CD8-positive, alpha-beta memory T cell (primary cell): ENCODE measurements at places on chromosomes 5 and 9. TPM values are rescaled to one million over a fixed set of nuclear protein-coding genes. Genes with fewer than 3 reads are reported as not detected.
A peak's percentile ranks its signal among the peaks of the same experiment; 100 is the strongest.

The NOP16 gene
- 33.5 TPM for polyA plus RNA-seq

The PCBD2 gene
- 9.6 TPM for polyA plus RNA-seq

The CA9 gene
- polyA plus RNA-seq: not detected

The GLDC gene
- polyA plus RNA-seq: 0.58 TPM

GRCh38 chr9:35510754-35511428, 21.0 kb downstream of the RUSC2 start:
- H3K4me1 ChIP-seq: no peaks in the 10 kb centered on the region
- DNase-seq: no peak
- H3K36me3 ChIP-seq: no peaks in the 10 kb centered on the region
- no peak overlapping the region for H3K4me3 ChIP-seq

DNA sequence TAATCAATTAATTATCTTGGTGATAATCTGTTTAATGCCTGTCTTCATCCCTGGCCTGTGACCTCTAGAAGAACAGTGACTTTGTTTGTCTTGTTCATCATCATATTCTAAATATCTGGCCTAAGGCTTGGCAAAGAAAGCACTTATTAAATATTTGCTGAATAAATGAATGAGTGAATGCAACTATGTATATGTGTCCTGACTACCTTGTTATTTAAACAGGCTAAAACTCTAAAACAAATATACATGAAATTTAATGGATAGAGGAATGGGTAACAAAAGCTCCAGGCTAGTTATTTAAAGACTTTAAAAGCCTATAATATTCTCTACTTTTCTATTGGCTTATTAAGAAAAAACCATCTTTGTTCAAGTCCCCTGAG, 91.7 kb upstream of the CER1 start:
- H3K4me1 ChIP-seq: no peaks in the 10 kb centered on the region
- DNase-seq: no peak
- H3K27me3 ChIP-seq: no peaks in the 10 kb centered on the region
- H3K36me3 ChIP-seq: no peaks in the 10 kb centered on the region
- H3K27ac ChIP-seq: no peak overlapping the region

- no peak overlapping the region for H3K27ac ChIP-seq
- H3K27me3 ChIP-seq: no peaks in the 10 kb centered on the region
- H3K4me1 ChIP-seq: no peaks in the 10 kb centered on the region
- H3K4me3 ChIP-seq: no peak overlapping the region
- no peaks in the 10 kb centered on the region for H3K36me3 ChIP-seq
These were observed 92.9 kb downstream of the LRRC70 start for GRCh38 chr5:62671479-62671878.

DNA sequence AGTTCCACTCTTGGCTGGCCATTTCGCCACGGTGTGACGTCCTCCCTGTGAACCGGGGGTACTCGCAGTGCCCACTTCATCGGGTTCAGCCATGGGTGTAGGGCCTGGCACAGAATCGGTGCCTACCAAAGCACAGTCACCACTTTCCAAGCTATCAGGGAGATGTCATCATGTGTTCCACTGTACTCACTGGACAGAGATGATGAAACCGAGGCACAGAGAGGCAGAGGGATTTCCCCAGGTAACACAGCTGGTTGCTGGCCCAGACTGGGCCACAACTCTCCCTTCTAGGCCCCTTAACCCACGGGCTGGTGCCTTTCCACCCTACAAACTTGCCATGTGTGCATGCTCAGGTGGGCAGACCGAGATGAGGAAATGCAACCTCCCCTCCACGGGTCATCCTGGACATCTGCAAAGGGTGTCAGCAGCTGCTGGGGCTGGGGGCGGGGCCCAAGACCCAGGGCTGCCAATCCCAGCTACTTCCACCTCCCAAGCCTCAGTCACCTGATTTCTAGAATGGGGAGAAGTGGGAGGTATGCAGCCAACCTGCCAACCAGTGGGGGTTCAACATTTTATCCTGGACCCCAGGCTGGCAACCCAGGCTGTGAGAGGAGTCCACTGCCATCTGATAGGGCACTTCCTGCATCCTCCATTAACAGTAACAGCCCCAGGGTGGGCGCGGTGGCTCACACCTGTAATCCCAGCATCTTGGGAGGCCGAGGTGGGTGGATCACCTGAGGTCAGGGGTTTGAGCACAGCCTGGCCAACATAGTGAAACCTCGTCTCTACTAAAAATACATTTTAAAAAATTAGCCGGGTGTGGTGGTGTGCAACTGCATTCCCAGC, 893 bp upstream of the SH2D3C start:
- H3K4me1 ChIP-seq: peaks cover 60% of the 10 kb centered on the region
- H3K27me3 ChIP-seq: no peaks in the 10 kb centered on the region
- DNase-seq: peak; percentile 76
